Vagina (tissue), 2 donors: ENCODE measurements at places on chromosomes 4 and X.

GRCh38 chr4:108053251-108053711 lies 63.6 kb downstream of the HADH start:
- H3K4me1 ChIP-seq: no peaks in the 10 kb centered on the region
- H3K27me3 ChIP-seq: no peaks in the 10 kb centered on the region

- H3K27ac ChIP-seq: no peak overlapping the region
- H3K4me1 ChIP-seq: no peaks in the 10 kb centered on the region
- DNase-seq: peak; percentile 13
- H3K4me3 ChIP-seq: no peak overlapping the region
Observed at GRCh38 chr4:188107931-188108843, 1.2 kb downstream of the TRIML2 start.

- no peaks in the 10 kb centered on the region for H3K27me3 ChIP-seq
- DNase-seq: no peak
- H3K36me3 ChIP-seq: no peaks in the 10 kb centered on the region
- H3K4me3 ChIP-seq: no peak overlapping the region
- H3K4me1 ChIP-seq: no peaks in the 10 kb centered on the region
- H3K27ac ChIP-seq: no peak overlapping the region
Observed at GRCh38 chr4:170887396-170887795, 797.6 kb upstream of the AADAT start.

GRCh38 chrX:6169407-6169806 lies 59.3 kb downstream of the NLGN4X start:
- no peaks in the 10 kb centered on the region for H3K36me3 ChIP-seq
- H3K4me3 ChIP-seq: no peak overlapping the region
- no peak for DNase-seq
- H3K27ac ChIP-seq: no peak overlapping the region

DNA sequence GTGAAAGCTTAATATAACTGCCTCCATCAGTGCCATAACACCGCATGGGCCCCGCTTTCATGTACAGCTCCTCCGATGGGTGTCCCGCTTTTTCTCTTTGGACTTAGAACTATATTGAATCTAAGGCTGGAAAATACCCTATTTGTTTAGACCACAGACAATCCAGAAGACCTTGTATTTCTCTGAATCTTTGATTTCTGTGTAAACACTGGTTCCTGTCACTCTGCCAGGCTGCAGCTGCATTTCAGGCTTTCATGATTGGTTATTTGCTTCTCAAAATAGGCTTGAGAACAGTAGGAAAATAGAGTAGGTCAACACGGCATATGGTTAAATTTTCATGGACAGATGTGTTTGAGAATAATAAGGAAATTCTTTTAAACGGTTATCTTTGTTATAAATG lies 80.0 kb downstream of the NWD2 start:
- no peaks in the 10 kb centered on the region for H3K4me1 ChIP-seq
- no peak for DNase-seq
- no peaks in the 10 kb centered on the region for H3K27me3 ChIP-seq
- no peaks in the 10 kb centered on the region for H3K36me3 ChIP-seq

- no peaks in the 10 kb centered on the region for H3K4me1 ChIP-seq
- no peak overlapping the region for H3K27ac ChIP-seq
- no peaks in the 10 kb centered on the region for H3K36me3 ChIP-seq
- DNase-seq: no peak
- no peaks in the 10 kb centered on the region for H3K27me3 ChIP-seq
- no peak overlapping the region for H3K4me3 ChIP-seq
Observed at GRCh38 chrX:76183289-76184049, 10.6 kb downstream of the PBDC1 start.

DNA sequence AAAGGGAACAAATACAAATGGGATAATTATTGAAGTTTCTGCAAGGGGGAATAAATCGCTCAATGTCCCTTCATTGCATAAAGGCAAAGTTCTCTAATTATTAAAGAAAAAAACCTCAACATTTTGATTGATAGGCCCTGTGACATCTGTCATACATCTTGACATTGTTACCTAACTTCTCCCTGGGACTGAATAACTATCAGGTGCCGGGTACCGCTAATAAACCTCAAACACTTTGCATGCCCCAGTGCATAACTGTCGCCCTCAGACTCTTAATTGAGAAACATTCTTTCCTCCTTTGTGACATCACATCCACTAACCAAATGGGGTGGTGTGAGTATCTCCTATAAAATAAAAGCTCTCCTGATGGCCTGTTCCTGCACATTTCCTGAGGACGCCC lies at the start of gene ADAM29:
ADAM29 (plus strand) TSS at position 301 of the 400 bp plus-strand sequence. CDS start 57,168 bp downstream, outside the sequence.
- H3K4me1 ChIP-seq: no peaks in the 10 kb centered on the region
- no peaks in the 10 kb centered on the region for H3K36me3 ChIP-seq
- H3K4me3 ChIP-seq: no peak within 1 kb of the TSS

DNA sequence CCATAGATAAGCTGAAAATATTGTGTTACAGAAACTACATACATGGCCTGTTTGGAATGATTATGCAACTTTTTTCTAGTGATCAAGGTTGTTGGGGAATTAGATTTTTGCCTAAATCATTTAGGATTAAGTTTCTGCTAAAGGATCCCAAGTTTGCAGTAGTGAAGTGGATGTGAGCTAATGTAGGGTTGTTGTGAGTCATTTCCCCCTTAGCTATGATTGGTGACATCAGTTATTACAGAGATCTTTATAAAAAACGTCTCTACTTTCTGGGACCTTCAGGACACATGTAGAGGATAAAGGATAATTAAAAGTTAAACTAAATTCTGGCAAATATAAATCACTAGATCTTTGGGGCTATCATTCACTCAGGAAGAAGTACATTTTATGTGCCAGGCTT lies 133.3 kb downstream of the GATB start:
- no peak overlapping the region for H3K4me3 ChIP-seq
- no peaks in the 10 kb centered on the region for H3K4me1 ChIP-seq
- no peaks in the 10 kb centered on the region for H3K36me3 ChIP-seq
- no peaks in the 10 kb centered on the region for H3K27me3 ChIP-seq

- no peaks in the 10 kb centered on the region for H3K4me1 ChIP-seq
- no peaks in the 10 kb centered on the region for H3K36me3 ChIP-seq
- no peak overlapping the region for H3K27ac ChIP-seq
- H3K4me3 ChIP-seq: no peak overlapping the region
- no peaks in the 10 kb centered on the region for H3K27me3 ChIP-seq
Observed at GRCh38 chr4:58983887-58984286, 1873.7 kb upstream of the IGFBP7 start.

- no peaks in the 10 kb centered on the region for H3K4me1 ChIP-seq
- H3K27ac ChIP-seq: no peak overlapping the region
- H3K36me3 ChIP-seq: no peaks in the 10 kb centered on the region
- DNase-seq: no peak
- no peaks in the 10 kb centered on the region for H3K27me3 ChIP-seq
- H3K4me3 ChIP-seq: no peak overlapping the region
Observed at GRCh38 chrX:18422886-18423285, 2.5 kb upstream of the CDKL5 start.

- no peaks in the 10 kb centered on the region for H3K36me3 ChIP-seq
- H3K27me3 ChIP-seq: no peaks in the 10 kb centered on the region
- no peak for DNase-seq
- H3K4me3 ChIP-seq: no peak overlapping the region
- no peak overlapping the region for H3K27ac ChIP-seq
Observed at GRCh38 chr4:109216085-109216696, 86.3 kb downstream of the COL25A1 start.

DNA sequence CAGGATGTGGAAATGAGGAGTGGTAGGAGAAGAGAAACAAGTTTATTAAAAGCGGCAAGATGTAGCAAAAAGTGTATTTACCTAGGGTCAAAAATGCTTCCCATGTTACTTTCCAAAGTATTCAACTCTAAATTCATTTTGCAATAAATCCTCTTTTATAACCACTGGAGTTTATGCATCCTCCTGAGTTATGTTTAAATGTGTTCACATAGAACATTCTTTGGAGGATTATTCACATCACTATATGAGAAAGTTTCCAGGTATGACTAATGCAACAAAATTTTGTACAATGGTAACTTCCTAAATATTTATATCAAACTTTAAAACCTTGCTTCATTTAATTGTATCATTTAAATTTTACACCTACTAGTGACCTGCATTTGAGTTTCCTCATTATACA lies 870.6 kb upstream of the SLIT2 start:
- H3K27ac ChIP-seq: no peak overlapping the region
- H3K27me3 ChIP-seq: no peaks in the 10 kb centered on the region
- no peak overlapping the region for H3K4me3 ChIP-seq
- H3K36me3 ChIP-seq: no peaks in the 10 kb centered on the region
- no peak for DNase-seq

- H3K27me3 ChIP-seq: no peaks in the 10 kb centered on the region
- H3K4me3 ChIP-seq: no peak overlapping the region
- H3K4me1 ChIP-seq: no peaks in the 10 kb centered on the region
- H3K27ac ChIP-seq: no peak overlapping the region
Observed at GRCh38 chr4:152328582-152328981, 207.3 kb downstream of the FBXW7 start.

- H3K27ac ChIP-seq: no peak overlapping the region
- H3K4me1 ChIP-seq: no peaks in the 10 kb centered on the region
- H3K27me3 ChIP-seq: no peaks in the 10 kb centered on the region
- H3K36me3 ChIP-seq: no peaks in the 10 kb centered on the region
- no peak overlapping the region for H3K4me3 ChIP-seq
- DNase-seq: no peak
Observed at GRCh38 chrX:65582450-65583082, 48.0 kb upstream of the LAS1L start.

DNA sequence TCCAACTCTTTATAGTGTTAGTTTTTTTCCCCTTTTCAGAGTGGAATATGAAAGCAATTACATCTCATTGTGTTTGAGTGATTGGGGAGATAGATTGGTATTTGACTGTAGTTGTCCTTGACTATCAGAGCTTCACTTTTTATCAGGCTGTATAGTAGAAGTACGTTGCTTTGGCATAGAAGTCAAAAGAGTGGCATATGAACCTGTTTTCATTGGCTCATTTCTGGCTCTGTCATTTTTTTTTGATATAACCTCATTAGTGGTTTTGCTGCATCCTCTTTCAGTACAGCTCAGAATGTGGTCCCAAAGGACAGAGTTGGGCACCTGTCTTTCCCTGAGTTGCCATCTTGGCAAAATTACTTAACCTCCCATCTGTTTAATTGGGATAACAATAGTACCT lies 1.4 kb downstream of the TMA16 start:
- no peak for DNase-seq
- peak overlapping the region; percentile 86 for H3K27ac ChIP-seq
- H3K4me1 ChIP-seq: peaks cover 23% of the 10 kb centered on the region
- H3K36me3 ChIP-seq: no peaks in the 10 kb centered on the region
- no peaks in the 10 kb centered on the region for H3K27me3 ChIP-seq
- no peak overlapping the region for H3K4me3 ChIP-seq

DNA sequence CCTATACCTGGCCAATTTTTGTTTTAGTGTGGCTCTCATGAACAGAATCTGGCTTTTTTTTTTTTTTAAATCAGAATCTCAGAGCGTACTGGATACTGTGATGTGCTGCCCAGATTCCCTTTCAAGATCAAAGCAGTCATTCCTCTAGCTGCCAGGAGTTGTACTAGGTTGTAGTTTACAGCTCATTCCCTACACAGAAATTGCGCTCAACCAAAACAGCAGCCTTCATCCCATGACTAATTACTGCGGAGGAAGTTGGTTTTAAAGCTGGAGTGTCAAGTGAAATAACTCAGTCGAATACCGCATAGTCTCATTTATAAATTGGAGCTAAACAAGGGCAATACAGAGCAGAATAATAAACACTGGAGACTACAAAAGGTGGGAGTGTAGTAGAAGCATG lies 12.2 kb upstream of the TMPRSS11B start:
- no peak overlapping the region for H3K27ac ChIP-seq
- H3K4me3 ChIP-seq: no peak overlapping the region
- H3K27me3 ChIP-seq: no peaks in the 10 kb centered on the region
- H3K4me1 ChIP-seq: no peaks in the 10 kb centered on the region

- no peak overlapping the region for H3K4me3 ChIP-seq
- H3K27ac ChIP-seq: no peak overlapping the region
- H3K4me1 ChIP-seq: no peaks in the 10 kb centered on the region
- H3K36me3 ChIP-seq: no peaks in the 10 kb centered on the region
Observed at GRCh38 chrX:39852491-39852890, 245.3 kb downstream of the BCOR start.

- peaks cover 68% of the 10 kb centered on the region for H3K36me3 ChIP-seq
- peaks cover 34% of the 10 kb centered on the region for H3K4me1 ChIP-seq
- no peak overlapping the region for H3K4me3 ChIP-seq
- H3K27me3 ChIP-seq: no peaks in the 10 kb centered on the region
Observed at GRCh38 chr4:128859887-128860677, 50.6 kb downstream of the JADE1 start.

- H3K27me3 ChIP-seq: no peaks in the 10 kb centered on the region
- peaks cover 49% of the 10 kb centered on the region for H3K36me3 ChIP-seq
- DNase-seq: peak; percentile 64
Observed at GRCh38 chrX:47172971-47173792, 20.4 kb upstream of the UBA1 start.

DNA sequence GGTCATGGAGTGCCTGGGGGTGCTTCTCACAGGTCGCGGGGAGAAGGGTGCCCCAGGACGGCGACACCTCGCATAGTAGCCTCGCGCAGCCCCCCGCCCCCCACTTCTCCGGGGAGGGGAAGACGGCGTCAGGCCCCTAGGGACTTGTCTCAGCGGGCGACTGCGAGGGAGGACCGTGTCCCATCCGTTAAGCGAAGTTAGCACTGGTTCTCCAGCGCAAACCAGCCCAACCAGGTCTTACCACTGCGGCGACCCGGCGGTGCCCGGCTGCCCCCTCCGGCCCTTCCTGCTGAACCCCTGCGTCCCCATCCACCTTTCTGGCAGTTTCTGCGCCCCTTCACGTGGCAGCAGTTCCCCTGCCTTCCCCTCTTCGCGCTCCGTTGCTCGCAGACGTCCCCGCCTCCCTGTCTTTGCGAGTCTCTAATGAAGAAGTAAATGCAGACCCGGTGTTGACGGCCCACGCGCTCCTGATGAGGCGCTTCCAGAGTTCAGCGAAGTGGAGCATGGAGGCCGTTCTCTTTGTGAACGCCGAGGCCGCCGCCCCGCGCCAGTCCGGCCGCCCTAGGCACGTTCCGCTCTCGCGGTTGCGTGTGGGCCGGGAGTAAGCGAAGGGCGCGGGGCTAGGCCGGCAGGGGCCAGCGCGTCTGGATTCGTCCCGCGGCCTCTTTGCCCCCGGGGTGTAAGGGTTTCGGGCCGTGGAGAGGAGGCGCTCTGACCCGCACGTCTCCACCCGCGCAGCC lies 3.0 kb downstream of the SLIT2 start:
- peak overlapping the region; percentile 49 for H3K27ac ChIP-seq
- H3K36me3 ChIP-seq: no peaks in the 10 kb centered on the region
- H3K27me3 ChIP-seq: no peaks in the 10 kb centered on the region

- H3K4me3 ChIP-seq: no peak overlapping the region
- H3K36me3 ChIP-seq: no peaks in the 10 kb centered on the region
- DNase-seq: peak; percentile 16
- no peak overlapping the region for H3K27ac ChIP-seq
- no peaks in the 10 kb centered on the region for H3K27me3 ChIP-seq
Observed at GRCh38 chrX:805103-805670, 174.6 kb downstream of the SHOX start.

DNA sequence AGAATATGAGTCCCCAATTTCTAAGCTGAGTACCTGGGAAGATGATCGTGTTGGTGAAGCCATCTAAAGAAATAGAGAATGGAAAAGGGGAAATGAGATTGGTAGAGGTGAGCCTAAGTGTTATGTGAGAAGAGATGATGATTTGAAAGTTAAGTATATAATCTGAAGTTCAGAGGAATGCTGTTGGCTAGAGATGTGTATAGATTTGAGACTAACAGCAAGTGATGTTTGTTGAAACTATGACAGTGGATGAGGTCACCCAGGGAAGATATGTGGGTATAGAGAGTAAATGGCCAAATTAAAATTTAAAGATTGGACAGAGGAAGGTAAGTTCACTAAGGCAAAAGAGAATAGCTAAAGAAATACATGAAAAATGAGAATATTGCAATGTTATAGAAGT lies 324.2 kb downstream of the MAPK10 start:
- no peaks in the 10 kb centered on the region for H3K27me3 ChIP-seq
- H3K4me3 ChIP-seq: no peak overlapping the region
- no peak overlapping the region for H3K27ac ChIP-seq
- H3K4me1 ChIP-seq: peaks cover 22% of the 10 kb centered on the region
- H3K36me3 ChIP-seq: peaks cover 6% of the 10 kb centered on the region
